ENCODE measurements at places on chromosomes 11 and 22.

GRCh38 chr11:33910958-33911339, 19.1 kb upstream of the LMO2 start:
- no peak for DNase-seq

GRCh38 chr11:44509296-44509695, 56.2 kb upstream of the CD82 start:
- DNase-seq: no peak

DNA sequence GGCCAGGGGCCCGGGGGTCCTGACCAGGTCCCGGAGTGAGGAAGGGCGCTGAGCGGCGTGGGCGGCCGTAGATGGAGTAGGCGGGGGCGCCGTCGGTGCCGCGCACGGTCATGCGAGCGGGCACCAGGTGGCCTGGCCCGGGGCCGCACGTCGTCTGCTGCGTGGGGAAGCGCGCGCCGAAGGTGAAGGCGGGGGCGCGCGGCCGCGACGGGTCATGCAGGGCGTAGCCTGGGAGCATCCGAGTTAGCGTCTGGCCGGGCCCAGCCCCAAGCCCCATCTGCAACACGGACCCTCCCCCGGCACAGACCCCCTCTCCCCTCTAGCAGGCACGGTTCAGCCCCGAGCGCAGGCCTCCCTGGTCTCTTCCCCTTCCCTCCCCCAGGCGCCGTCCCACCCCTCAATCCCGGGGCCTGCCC, 1.7 kb upstream of the TYMP start:
- DNase-seq: no peak

- no peak for DNase-seq
These were observed 2.0 kb upstream of the CEP126 start for GRCh38 chr11:101912823-101913284.

DNA sequence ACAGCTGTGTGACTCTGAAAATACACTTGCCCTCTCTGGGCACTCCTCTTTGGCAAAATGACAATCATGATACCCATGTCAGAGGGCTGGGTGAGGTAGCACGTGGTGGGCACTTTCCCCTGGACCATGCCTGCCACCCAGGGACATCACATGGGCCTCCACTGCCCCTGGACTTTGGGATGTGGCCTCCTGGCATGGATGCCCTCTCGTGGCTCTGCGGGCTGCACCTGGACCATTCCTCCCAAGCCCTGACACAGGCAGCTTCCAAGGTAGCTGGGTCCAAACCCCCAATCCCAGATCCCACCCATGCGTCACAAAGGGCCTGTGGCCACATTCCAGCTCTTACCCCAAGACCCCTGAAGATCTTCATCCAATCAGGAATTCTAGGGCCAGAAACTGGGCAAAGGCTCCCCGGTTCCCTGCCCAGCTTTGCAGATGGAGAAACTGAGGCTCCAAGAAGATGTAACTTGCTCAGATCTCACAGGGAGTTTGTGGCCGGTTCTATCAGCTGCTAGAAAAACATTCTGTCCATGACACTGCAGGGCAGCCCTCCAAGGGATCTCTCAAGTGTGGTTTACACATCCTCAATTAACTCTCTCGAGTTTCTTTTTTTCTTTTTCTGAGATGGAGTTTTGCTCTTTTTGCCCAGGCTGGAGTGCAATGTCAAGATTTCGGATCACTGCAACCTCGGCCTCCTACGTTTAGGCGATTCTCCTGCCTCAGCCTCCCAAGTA, 35.4 kb upstream of the CYB5R3 start:
- no peak for DNase-seq

GRCh38 chr11:32099516-32099915, 8.6 kb downstream of the RCN1 start:
- DNase-seq: no peak

DNA sequence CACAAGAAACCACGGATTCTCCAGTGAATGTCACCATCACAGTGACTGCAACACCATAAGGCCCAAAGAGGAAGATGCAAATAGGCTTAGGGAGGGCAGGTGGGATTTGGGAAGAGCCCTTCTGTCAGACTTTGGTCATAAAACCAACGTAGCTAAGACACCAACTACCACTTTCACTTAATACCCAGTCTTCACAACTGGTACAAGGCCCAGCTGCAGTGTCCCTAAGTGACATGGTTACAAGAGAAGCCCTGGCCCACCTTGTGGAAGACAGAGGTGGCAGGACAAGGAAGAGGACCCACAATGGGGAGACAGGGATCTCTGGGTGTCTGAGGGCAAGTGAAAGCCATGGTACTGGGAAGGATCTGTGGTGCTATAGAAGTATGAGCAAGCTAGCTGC, 10.0 kb downstream of the VSIG10L2 start:
- DNase-seq: no peak

DNA sequence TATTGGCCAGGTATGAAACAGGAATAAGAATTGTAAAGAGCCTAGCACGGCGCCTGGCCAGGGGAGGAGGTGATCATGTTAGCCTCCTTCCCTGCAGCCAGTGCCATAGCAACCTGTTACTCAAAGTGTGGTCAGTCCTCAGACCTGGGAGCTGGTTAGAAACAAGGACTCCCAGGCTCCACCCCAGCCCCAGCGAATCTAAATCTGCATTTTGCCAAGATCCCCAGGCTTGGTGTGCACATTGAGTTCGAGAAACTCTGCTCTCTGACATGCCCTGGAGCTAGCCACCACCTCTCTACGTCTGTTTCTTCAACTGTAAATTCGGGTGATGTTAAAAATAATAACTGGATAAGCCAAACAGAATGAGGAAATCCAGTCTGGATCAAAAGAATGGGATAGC, 56.1 kb upstream of the ALX4 start:
- DNase-seq: no peak

GRCh38 chr11:92211576-92212167, 12.9 kb upstream of the FAT3 start:
- DNase-seq: no peak

All from NCI-H187 treated with DMSO at 0.1 percent for 48 hours (cell line).